ENCODE measurements at places on chromosomes 7 and 10. TPM values are rescaled to one million over a fixed set of nuclear protein-coding genes. Genes with fewer than 3 reads are reported as not detected.

DNA sequence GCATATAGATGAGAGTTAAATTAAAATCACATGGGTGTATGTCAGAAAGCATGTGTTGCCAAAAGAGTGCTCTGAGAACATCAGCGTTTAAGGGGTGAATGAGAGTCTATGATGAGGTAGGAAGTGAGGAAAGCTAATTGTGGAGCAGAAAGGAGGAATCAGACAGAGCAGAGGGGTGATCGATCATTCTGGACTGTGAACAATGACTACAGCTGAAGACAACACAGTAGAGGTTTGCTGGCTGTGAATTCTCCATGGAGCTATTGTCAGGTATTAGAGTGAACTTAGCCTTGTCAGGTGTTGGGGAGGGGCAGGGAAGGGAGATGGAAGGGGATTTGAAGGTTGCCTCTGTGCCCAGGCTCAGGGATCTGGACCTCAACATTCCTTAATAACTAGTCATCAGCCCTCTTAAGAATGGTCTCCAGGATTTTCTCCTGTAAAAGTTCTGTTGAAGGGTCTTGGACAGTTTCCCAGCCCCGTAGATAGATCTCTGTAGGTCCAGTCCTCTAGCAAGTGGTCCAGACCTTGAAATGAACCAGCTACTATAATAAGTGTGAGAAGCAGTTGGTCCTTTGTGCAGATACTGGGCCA is 57.1 kb downstream of the KIF5B start:
- DNase-seq, result no peak

- no peak for DNase-seq
Observed at GRCh38 chr10:117543225-117544003, 868 bp downstream of the EMX2 start.

DNA sequence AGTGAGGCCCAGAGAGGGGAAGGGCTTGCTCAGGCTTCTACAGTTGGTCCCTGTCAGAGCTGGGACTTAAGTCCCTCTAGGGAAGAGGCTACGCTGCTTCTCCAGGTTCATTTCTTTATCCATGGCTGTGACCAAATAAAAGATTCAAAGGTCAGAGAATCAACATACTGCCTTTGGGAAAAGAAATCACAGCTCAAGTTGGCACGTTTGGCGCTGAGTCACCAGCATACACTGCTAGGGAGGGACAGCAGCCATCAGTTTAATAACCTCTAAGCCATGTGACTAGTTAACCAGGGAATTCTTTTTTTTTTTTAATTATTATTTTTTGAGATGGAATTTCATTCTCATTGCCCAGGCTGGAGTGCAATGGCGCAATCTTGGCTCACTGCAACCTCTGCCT is 28.4 kb upstream of the CRHR2 start:
- no peak for DNase-seq

- peak; percentile 36 for DNase-seq
Observed at GRCh38 chr7:78018641-78019446, 220.3 kb downstream of the PHTF2 start.

Gene AOAH
- 2.4 TPM for polyA plus RNA-seq
